Cardiac muscle cell (in vitro differentiated cells and primary cell): ENCODE measurements at places on chromosomes 13 and 19.

GRCh38 chr19:41595890-41596280 lies 19.9 kb downstream of the CEACAM21 start:
- DNase-seq = no peak

- no peak for DNase-seq
Measured at GRCh38 chr19:19257137-19257536, 16.0 kb downstream of the TM6SF2 start.

- DNase-seq = no peak
Measured at GRCh38 chr19:4260613-4261191, 13.8 kb downstream of the YJU2 start.

DNA sequence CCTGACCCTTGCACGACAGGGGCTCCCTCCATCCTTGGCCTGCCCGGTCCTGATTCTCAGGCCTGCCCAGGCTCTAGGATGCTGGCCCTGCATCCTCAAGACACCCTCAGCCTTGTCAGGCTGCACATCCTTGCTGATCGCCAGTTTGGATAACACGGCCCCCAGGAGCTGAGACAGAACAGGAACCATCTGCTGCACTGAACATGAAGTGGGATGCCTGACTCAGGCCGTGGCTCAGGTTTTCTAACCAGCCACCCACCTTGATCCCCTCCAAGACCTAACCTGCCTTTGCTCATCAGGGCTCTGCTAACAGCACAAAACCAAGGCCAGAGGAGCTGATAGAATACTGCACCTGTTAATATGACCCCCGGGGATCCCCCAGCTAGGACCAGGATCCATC lies 56.0 kb downstream of the EPS15L1 start:
- DNase-seq = no peak

DNA sequence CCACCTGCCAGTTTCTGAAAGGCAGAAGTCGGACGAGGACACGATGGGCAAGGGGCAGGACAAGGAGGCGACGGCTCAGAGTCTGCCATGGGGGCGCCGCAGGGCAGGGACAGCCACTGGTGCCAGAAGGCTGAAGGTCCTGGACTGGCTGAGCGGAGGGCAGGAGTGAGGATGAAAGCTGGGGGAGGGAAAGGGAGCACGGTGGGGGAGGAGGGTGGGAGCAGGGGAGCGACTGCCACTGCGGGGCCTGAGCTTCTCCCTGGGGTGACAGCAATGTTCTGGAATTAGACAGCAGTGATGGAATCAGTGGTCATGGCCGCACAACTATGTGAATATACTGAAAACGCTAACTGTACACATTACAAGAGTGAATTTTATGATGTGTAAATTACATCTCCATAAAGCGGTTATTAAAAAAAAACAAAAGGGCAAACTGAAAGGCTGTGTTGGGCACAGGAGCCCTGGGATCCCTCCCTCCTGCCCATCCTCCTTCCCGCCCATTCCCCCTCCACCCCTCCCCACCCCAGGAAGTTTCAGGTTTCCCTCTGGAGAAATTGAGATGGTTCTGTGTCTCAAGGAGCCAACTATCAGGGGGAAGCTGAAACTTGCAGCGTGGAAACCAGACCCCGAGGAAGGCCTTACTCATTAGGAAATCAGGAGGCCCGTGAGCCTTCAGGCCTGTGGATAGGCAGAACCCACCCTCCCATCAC lies 15.9 kb downstream of the MLLT1 start:
- DNase-seq = no peak

- DNase-seq = peak; percentile 49
Measured at GRCh38 chr13:49220036-49220855, at the start of gene MLNR. Gene MLNR, plus strand, starts transcription at chr13:49220338. Its CDS starts 0 bp downstream, at chr13:49220338.

DNA sequence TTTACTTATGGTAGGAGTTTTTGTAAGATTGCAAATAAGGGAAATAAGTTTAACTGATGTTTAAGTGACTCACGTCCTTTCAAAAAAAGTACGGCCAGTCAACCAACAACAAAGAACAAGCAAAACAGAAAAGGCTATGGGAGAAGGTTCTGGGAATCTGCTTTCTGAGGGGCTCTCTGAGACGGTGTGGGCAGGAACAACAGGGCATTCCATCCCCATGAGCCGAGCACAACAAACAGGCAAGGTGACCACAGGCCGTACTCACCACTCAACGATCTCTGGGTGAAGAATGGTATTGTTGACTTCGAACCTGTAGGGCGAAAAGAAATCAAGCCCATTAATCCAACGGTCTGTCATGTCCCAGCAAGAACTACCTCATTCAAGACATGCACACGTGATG lies 43.8 kb downstream of the PEPD start:
- no peak for DNase-seq

- DNase-seq = no peak
Measured at GRCh38 chr13:107258599-107259187, 690.8 kb upstream of the ARGLU1 start.

DNA sequence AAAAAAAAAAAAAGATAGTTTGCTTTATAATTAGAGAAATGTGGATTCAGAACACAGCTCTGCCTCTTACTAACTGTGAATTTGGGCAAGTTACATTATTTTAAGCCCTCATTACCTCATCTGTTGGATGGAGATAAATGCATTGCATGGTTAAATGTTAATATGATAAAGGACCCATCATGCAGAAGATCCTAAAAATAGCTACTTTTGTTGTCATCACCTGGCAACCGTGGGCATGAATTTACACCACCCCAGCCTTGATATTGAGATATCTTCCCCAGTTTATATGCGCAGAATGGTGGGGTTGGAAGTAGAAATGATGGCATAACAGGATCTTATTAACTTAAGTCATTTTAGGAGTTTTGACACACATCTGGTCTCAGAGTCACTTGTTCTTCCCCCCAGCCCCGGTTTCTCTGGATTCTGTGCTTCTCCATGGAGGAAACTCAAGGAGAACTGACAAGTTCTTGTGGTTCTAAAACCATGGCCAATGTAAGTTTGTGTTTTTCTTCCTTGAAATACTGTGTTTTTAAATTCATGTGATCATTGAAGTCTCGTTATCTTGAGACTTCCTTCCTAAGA lies 8.9 kb downstream of the ZNF546 start:
- DNase-seq = no peak

GRCh38 chr13:74026753-74027152 lies 107.5 kb downstream of the KLF12 start:
- peak; percentile 41 for DNase-seq

- peak; percentile 86 for DNase-seq
Measured at GRCh38 chr13:94480672-94481145, 1.2 kb upstream of the DCT start.

DNA sequence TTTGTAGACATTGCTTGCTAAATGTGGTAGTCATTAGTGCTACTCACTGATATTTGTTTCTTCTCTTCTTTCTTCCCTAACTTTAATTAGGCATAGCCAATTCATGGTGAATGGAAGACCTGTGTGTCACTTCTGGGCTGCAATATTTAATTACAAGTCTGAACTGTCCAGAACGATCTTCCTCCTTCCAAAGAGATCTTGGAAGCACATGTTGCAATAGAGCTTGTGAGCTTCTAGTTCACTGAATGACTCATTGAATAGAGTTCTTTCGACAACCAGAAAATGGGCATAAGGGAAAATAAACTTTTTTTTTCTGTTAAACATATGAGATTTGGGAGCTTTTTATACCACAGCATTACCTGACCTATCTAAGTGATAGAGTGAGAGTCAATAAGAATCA lies 1264.6 kb downstream of the PCDH9 start:
- DNase-seq = peak; percentile 55

DNA sequence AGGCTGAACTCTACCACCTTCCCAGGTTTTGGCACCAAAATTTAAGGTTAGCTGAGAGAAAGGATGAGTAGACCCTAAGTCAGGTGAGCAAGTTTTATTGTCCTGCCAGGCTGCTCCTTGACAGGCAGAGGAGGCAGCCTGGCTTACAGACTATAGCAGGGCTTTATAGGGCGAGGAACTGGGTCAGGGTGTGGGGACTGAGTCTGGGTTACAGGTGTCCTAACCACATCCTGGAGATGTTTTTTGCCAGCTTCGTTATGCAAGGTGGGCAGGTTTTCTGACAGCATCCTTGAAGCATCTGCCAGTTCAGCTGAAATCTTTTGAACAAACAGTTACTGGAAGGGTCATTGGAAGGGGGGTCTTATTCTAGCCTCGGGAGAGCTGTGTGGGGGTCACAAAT lies 905.7 kb upstream of the SLITRK5 start:
- DNase-seq = no peak

DNA sequence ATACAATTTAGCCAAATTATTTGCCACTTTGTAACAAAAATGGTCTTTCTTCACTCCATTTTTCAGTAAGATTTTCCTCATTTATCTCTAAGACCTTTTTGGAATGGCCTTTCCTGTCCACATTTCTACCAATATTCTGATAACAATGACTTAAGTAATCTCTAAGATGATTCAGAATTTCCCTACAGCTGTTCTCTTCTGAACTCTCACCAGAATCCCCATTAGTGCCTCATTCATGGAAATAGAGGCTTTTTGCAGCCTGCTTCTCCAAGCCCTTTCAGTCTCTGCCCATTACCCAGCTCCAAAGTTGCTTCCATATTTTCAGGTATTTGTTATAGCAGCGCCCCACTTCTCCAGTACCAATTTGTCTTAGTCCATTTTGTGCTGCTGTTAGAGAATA lies 867.0 kb downstream of the GPC5 start:
- DNase-seq = no peak

GRCh38 chr19:8456064-8456463 lies 11.3 kb downstream of the HNRNPM start:
- no peak for DNase-seq

- no peak for DNase-seq
Measured at GRCh38 chr13:102651392-102651791, 43.5 kb downstream of the METTL21C start.

DNA sequence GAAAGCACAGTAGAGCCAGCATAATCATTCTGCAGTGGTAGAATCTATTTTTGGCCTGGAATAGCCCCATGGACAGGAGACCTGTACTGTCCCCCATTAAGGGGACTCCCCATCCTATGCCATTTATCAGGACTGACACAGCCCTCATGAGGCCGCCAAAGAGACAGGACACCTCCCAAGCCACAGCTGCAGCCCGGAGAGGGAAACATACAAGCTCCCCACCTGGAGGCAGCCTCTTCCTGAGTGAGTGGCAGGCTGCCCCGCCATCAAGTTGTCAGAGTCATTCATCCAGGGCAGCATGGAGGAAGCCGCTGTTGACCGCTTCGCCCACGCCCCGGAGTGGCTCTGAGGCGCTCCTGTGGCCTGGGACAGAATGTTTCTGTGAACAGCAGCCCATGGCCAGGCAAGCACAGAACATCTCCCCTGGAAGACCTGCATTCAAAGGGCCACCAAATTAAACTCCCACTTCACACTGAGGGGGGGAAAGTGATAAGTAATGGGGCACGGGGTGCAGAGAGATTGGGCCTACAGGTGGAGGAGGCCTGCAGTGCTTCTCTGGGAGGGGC lies 111.3 kb downstream of the ZDHHC20 start:
- DNase-seq = no peak

- DNase-seq = no peak
Measured at GRCh38 chr19:347946-348861, 3.6 kb upstream of the MIER2 start.

DNA sequence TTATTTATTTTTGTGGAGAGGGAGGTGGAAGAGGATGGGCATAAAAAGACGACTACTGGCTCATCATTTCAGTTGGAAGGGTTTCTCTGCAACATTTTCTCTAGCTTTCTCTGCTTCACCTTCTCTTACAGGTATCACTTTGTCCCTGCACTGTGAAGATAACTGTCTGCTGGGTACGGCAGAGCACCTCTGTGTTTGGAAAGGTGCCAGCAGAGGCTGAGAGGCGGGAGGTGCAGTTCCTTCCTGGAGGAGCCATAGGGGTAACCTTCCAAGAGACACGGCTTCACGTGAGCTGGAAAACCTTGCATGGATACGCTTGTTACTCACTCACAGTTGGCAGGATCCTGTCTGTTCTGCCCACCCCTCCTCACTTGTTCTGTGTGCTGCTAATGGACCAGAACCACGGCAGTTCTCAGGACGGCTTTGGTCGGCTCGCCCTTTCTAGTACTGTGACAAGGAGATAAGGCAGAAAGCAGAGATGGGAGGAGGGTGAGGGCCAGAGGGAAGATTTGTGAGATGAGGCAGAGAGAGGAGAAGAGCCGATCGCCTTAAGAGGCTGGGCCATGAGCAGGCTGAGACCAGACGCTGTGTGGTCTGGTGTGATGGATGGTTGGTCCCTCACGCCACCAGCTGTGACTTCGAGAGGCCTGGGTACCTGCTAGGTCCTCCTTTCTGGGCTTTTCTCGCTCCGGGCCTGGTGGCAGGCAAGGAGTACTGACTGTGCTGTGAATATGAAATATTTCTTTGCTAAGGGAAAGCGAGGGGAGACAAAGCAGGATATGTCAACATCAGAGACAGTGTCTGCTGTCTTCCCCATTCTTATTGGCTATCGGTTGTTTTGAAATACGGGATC lies 66.8 kb downstream of the MRPL57 start:
- no peak for DNase-seq

DNA sequence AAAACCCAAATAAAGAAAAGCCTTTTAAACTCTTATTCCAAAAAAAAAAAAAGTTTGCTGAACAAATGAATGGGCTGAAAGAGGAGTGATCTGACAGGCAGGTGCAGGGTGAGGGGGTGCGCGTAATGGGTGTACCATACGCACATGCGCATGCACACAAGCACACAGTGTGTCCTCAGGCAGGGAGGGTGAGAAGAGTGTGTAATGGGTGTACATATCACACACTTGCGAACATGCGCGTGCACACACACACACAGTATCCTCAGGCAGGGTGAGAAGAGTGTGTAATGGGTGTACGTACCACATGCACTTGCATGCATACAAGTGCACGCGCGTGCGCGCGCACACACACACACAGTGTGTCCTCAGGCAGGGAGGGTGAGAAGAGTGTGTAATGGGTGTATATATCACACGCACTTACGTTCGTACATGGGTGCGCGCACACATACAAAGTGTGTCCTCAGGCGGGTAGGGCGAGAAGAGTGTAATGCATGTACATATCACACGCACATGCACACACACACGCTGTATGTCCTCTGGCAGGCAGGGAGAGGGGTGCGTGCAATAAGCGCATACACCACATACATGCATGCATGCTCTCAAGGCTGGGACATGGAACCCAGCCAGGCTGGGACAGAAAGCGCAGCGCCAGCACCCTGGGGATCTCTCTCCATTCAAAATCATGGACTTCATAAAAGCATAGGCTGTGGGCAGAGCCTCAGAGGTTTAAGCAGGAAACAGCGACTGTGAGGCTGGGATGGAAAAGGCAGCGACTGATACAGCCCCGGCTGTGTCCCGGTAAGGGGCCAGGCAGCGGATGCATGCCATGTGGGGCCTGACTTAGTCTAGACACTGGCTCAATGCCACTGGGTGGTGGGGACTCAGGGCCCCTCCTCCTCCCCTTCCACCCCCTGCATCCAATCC lies 70.4 kb downstream of the CEBPG start:
- DNase-seq = no peak

GRCh38 chr19:21750586-21751128 lies 16.7 kb downstream of the ZNF100 start:
- DNase-seq = no peak

DNA sequence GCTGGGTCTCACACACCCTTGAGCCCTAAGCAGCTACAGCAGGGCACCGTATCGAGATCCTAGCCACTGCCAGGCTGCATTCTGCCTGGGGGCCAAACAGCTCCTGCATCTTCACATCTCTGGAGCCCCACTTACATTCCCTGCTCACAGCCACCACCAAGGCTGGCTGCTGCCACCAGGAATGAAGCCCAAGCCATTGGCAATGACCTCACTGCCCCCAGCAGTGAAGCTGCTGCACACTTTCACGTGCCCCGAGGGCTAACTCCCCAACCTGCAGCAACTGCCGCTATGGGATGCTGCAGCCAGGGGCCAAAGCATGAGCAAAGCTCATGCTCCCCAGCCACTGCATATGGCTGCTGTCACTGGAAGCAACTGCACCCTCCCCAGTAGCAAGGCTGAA lies 42.0 kb downstream of the F2RL3 start:
- DNase-seq = no peak
